ENCODE measurements at places on chromosomes 1 and 21.

GRCh38 chr1:9291914-9292360, 757 bp upstream of the SPSB1 start:
- no peak for DNase-seq

DNA sequence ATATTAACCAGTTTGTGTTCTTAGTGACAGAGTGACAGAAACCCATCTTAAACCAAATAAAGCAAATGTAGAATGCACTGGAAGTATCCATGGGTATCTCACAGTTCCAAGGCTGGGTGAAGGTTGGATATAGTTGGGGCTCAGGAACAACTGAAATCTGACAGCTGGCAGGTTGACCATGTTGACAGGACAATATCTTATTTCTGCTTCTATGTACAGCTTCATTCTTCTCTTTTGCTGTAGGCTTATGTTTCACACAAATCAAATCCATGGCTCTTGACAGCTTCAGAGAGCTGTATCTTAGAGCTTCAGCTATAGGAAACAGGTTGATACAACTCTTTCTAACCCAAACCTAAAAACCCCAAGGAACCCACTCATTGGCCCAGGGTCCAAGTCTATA, 34.3 kb upstream of the FGGY start:
- DNase-seq: no peak

DNA sequence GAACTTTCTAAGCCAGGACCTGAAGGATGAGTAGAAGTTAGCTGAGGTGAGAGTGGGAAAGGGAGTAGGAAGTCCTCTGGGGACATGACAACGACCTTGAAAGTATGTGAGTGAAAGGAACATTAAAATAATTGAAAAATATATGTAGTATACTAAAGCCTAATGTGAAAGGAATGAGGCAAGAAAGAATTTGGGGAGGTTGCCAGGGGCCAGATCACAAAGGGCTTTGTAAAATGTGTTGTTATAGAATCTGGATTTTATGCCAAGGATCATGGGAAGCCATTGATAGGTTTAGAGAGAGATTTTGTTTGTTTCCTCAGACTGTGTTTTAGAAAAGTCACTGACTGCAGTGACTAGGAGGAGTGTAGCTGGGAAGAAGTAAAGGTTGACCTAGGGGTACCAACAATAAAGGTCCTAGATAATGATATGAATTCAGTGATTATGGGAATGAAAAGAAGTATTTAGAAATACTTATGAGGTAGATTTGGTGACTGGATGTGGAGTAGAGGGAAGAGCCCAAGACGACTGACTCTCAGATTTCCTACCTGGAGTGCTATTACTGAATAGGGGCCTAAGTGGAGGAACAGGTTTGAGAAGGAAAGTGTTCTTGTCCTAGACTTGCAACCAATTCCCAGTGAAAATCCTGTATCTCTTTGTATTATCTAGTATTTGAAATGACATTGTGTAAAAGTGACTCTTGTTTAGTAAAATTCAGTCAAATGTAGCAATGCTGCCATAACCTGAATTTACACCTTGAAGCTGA, 179.8 kb downstream of the PHTF1 start:
- DNase-seq: no peak

DNA sequence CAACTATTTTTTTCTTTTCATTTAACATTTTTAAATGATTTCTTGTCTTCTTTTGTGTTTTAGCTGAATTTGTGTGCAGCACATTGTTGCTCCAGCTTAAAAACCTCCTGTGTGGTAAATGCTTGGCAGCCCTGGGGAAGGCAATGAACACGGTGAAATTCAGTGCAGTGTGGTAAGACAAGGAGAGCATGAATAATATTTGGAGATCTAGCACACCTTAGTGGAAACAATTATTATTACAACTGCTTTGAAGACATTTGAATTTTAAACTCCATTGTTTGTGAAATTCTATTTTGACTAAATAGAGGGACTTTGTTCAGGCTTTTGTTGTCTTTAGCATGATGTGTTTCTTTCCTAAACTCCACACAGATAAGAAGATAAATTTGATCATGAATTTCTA, 242.6 kb upstream of the CXADR start:
- DNase-seq: no peak

DNA sequence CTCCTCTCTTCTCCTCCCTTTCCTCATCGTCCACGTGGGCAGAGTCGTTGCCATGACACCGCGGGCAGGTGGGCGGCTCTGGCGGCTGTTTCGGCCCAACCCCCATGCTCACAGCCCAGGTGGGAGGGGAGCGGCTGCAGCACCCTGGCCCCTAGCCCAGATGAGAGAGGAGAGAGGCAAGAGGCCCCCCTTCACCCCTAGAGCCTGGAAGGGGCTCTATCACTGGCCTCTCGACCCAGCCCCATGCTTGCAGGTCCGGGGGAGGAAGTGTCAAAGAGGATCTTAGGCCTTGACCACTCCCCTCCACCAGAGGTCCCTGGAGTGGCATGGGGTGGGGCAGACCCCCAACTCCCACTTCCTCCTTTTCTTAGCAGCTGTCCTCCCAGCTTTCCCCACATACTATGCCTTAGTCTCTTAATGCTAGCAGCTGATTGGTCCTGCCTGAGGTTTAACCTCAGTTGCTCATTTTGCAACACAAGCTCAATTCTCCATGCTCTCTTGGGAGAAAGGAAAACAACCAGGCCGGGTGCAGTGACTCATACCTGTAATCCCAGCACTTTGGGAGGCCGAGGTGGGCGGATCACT, 10.4 kb downstream of the DLGAP3 start:
- DNase-seq: no peak

GRCh38 chr1:97907886-97908285, 12.9 kb downstream of the DPYD start:
- DNase-seq: no peak

GRCh38 chr1:207329469-207329868, 8.0 kb downstream of the CD55 start:
- no peak for DNase-seq

GRCh38 chr1:180930687-180931086, 18.0 kb downstream of the KIAA1614 start:
- DNase-seq: no peak

DNA sequence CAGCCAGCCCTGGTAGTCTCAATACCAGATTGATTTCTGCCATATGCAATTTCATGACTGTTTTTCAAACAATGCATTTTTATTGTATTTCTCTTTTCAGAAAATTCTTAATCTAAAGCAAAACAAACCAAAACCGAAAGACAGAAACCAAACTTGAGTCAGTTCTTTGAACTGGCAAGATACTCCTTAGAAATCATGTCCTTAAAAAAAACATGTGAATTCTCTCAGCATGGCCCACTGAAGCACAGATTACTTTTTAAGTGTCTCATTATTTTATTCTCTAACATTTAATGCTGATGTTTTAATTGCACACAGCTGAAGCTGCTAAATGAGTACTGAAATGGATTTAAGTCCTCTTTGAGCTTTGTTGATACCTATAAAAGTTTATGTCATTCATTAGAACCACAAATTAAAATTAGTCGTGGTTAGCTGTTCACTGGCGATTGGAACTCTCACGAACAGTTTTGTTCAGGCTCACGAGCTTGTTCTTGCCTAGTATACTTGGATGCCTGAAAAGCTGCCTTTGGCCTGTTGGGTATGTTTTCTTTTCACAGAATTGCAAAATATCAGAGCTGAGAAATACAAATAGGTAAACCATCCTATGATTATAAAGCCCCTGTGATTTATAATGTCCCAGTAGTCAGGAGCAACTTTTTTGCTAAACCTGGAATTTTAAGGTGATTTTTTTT, 87.5 kb downstream of the CAMTA1 start:
- no peak for DNase-seq

DNA sequence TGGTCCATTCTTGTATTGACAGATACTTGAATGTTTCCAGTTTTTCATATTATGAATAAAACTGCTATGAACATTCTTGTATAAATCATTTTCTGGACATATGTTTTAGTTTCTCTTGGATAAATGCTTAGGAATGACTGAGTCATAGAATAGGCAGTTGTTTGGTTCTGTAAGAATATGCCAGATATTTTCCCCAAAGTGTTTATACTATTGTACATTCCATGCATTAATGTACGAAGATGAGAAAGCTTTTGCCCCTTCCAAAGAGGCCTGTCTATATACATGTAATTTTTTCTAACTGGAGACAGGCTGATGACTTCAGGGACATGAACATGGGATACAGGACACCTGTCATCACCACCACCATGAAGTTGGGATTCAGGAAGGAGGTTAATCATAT, 11.3 kb downstream of the NBPF3 start:
- no peak for DNase-seq

- no peak for DNase-seq
Measured at GRCh38 chr1:30618335-30618747, 105.0 kb downstream of the MATN1 start.

- no peak for DNase-seq
Measured at GRCh38 chr1:192566657-192567056, 8.9 kb upstream of the RGS1 start.

- DNase-seq: no peak
Measured at GRCh38 chr1:91553177-91553591, 52.5 kb downstream of the CDC7 start.

- no peak for DNase-seq
Measured at GRCh38 chr1:47449822-47450552, 12.1 kb downstream of the FOXD2 start.

DNA sequence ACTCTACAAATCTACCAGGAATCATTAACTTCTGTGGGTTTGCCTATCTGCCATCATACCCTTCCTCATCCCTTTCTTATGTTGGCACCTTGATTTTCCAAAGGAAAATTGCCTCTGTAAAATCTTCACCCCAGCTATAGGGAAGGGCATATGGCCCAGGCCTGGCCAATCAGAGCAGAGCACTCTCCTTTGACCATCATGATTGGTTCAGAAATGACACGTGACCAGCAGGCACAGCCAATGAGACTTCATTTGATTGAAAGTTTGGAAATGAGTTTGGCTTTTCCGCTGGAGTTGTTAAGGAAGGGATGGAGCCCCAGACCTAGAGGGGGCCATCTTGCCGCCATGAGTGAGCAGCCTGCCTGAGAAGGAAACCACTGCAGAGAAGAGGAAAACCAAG, 35.1 kb upstream of the IFFO2 start:
- no peak for DNase-seq

GRCh38 chr1:53654216-53655210, 84.5 kb downstream of the GLIS1 start:
- no peak for DNase-seq

DNA sequence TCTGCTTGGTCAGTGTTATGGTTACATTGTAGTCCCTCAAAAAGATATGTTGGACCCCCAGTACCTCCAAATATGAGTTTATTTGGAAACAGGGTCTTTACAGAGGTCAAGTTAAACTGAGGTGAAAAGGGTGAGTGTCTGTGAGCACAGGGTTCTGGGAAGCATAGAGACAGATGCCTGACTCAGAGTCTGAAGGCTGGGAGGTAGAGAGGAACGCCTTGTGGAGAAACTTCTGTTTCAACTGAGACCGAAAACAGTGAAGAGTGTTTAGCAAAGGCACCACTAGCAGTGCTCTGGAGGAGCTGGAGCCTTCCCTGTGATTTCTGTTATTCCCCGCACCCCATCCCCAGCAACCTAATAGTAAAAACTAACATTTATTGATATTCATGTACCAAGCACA, 65.2 kb upstream of the LRRC8D start:
- DNase-seq: no peak

- DNase-seq: no peak
Measured at GRCh38 chr1:77095236-77095635, 124.0 kb downstream of the PIGK start.

GRCh38 chr1:7501723-7502603, 269.1 kb upstream of the VAMP3 start:
- no peak for DNase-seq

DNA sequence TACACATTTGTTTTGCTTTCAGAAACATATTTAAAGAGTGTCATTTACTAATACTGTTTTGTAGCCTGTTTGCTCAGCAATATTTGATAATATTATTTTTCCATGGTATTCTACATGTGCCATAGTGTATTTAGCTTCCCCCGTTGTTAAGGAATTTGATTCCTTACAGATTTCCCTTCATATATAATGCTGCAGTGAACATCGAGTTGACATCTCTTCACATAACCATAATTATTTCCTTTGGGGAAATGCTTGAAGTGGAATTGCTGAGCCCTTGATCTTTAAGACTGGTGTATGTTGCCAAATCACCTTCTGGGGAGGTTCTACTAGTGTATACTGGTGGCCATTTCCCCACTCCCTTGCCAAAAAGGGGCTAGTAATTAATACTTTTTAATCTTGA, 42.6 kb downstream of the FAM163A start:
- DNase-seq: no peak

DNA sequence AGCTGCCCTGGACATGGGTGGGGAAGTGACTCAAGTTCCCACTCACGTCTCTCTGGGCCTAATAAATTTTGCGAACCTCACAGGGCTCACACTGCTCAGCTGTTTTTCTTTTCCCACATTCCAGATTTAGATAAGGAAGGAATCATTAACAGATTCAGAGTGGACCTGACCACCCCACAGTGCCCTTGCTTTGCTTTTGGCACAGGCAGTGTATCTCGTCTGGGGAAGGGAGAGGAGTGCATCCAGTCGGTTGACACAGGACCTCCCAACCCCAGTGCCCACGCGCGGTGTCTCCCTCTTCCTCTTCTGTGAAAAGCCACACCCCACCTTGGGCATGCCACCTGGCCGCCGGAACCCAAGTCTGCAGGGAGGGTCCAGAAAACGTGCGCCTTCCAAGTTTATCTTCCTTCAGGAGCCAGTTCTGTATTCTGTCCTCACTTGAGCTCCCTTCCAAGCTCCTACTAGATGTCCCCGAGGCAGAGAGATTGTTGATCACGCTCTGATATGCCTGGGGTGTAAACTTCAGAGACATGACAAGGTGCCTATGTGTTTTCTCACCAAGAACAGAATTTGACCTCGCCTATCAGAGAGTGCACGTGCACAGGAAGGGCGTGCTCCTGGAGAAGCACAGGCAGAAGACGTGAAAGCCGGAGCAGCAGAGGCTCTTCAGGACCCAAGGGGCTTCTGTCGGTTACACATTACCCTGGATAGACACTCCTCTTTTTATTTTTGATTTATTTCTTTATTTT, 9.5 kb upstream of the SLC2A5 start:
- no peak for DNase-seq

DNA sequence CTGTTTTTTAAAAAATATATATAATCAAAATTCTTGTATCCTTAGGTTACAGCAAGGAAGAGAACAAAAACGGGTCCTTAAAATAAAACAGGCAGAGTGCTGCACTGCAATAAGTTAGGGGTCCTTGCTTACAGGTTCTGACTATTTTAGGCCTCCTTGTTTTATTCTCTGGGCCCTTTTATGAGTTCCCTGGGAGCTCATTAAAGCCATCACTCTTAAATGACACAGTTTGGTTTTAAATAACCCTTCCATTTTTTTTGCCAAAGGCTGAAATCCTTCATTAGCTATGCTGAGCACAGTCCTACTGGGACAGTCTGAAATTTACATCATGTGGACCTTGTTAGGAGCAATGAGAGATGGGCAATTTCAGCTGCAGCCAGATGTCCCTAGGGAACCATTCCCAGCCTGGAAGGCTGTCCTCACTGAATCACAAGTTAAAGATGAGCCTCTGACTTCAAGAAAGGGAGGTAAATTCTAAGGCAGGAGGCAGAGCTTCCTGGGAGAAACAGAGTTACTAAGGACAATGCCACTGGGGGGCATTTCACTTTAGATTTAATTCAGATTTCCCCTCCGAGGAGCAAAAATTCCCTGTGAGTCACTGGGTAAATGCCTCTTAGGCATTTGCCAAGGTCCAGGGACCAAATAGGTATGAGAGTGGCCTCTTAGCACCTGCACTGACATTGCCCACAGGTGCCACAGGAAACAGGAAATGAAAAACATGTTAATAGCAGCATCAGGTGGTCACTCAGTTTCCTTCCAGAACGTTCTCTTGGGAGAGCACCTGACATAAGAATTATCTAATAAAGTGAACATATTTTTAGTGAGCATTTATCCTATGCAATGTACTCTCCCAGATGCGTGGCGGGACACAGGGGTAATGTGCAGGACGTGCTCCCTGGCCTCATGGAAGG, 3.8 kb upstream of the MUL1 start:
- DNase-seq: no peak

- no peak for DNase-seq
Measured at GRCh38 chr21:42624936-42625335, 28.5 kb upstream of the PDE9A start.
